ENCODE measurements at places on chromosomes 12 and 14. TPM values are rescaled to one million over a fixed set of nuclear protein-coding genes. Genes with fewer than 3 reads are reported as not detected.

PEX5 gene
- total RNA-seq: 36.8 TPM

FOXA1 gene
- not detected for total RNA-seq

TSPAN11 gene
- total RNA-seq: 7.7 TPM

IQSEC3 gene
- under 0.01 TPM for total RNA-seq

DNAH10 gene
- total RNA-seq: under 0.01 TPM

CD4 gene
- not detected for total RNA-seq

CLMN gene
- 1.5 TPM for total RNA-seq

TSPAN19 gene
- under 0.01 TPM for total RNA-seq

CAMKK2 gene
- total RNA-seq: 29.8 TPM

PTPN21 gene
- total RNA-seq: 7.3 TPM

ASIC1 gene
- total RNA-seq: 0.14 TPM

CLEC14A gene
- total RNA-seq: 344 TPM

MIPOL1 gene
- 13.0 TPM for total RNA-seq

ALX1 gene
- not detected for total RNA-seq

PSME1 gene
- 167 TPM for total RNA-seq

EPS8 gene
- total RNA-seq: 29.1 TPM

B3GNT4 gene
- total RNA-seq: 0.17 TPM

CRACR2A gene
- 8.8 TPM for total RNA-seq

FSCB gene
- total RNA-seq: not detected

MYH6 gene
- not detected for total RNA-seq

KRT7 gene
- 19.2 TPM for total RNA-seq

CMAS gene
- 19.4 TPM for total RNA-seq

ACVRL1 gene
- 680 TPM for total RNA-seq

TTC6 gene
- not detected for total RNA-seq

RAD9B gene
- 1.2 TPM for total RNA-seq

TMEM179 gene
- not detected for total RNA-seq

A2M gene
- 14.0 TPM for total RNA-seq

REC8 gene
- 2.7 TPM for total RNA-seq

SMCO3 gene
- 1.2 TPM for total RNA-seq

TCTN1 gene
- 7.9 TPM for total RNA-seq

SSPN gene
- 0.34 TPM for total RNA-seq

ACOT6 gene
- total RNA-seq: not detected
